ENCODE measurements at places on chromosomes 13 and 19.

GRCh38 chr19:48740164-48740972 lies at the start of gene RASIP1:
TSS of gene RASIP1 (minus strand) at chr19:48740610. CDS start at chr19:48740282, 328 bp downstream.
- no peak for DNase-seq

- DNase-seq = no peak
Observed at GRCh38 chr13:114259974-114260373, 21.4 kb upstream of the UPF3A start.

GRCh38 chr13:112845511-112846144 lies 123.4 kb upstream of the MCF2L start:
- no peak for DNase-seq

DNA sequence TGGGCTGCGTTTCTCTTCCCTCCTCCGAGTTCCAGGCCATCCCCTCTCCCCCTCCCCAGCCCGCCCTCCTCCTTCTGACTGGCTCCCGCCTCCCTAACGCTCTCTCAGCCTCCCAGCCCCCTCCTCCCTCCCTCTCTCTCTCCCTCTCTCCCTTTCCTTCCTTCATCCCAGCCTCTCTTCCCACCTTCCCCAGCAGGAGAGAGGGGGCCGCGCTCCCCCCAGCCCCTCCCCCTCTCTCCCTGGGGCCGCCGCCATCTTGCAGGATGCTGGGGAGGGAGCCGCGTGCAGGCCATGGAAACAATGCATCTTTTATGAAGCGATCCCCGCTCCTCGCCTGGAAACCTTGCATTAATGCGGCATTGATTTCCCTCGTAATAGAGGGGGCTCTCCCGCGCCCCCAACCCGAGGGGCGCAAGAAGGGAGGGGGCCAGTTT lies 42.6 kb upstream of the ADGRL1 start:
- DNase-seq = no peak
